ENCODE measurements at places on chromosomes 4 and X.

- DNase-seq: no peak
Measured at GRCh38 chrX:133846311-133846710, 139.1 kb downstream of the GPC3 start.

DNA sequence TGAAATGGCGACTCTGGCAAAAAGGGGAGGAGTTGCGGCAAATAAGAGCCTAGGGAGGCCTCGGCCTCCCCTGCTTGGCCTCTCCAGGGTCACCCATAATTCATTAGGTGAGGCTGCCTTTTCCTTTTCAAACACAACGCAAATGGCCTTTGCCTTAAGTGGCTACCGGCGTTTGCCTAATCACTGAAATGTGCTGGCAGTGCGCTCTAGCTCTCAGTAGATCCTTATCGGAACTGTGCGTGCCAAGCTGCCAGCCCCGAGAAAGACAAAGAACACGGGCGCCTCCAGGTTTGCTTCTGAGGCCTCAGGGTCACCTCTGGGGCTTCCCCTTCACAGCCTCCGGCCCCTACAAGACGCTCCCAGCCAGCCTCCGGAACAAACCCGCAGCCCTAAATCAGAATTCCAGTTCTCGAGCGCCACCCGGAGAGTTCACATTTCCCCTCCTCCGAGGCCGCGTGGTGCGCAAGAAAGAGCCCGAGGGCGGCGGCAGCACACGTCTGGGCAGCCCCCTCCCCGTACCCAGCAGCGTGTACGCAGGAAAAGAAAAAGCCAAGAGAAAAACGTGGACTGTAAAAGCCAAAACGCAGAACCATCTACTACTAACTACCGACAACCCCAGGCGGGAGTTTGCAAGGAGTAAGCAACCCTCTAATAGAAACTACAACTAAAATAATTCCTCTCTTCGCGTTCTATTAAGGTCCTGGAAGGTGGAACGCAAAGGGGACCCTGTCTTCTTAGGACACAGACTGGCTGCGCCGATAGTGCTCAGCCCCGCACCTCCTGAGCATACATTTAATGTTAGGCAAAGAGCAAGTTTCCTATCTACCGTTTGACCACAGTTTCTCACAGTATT is 76.5 kb upstream of the BCOR start:
- DNase-seq: peak; percentile 83

GRCh38 chr4:151922306-151922705 is 161.5 kb upstream of the GATB start:
- no peak for DNase-seq

GRCh38 chrX:10756441-10756840 is 136.1 kb upstream of the MID1 start:
- no peak for DNase-seq

GRCh38 chr4:158930639-158930972 is 161.8 kb downstream of the FNIP2 start:
- no peak for DNase-seq

- peak; percentile 88 for DNase-seq
Measured at GRCh38 chr4:73603854-73604584, 16.2 kb downstream of the RASSF6 start.

Measured in common myeloid progenitor, CD34-positive (primary cell).